ENCODE measurements at places on chromosomes 2 and 18. TPM values are rescaled to one million over a fixed set of nuclear protein-coding genes. Genes with fewer than 3 reads are reported as not detected.

Gene ARHGAP15
- polyA plus RNA-seq: 7.9 TPM

Gene SERPINB12
- not detected for polyA plus RNA-seq

DNA sequence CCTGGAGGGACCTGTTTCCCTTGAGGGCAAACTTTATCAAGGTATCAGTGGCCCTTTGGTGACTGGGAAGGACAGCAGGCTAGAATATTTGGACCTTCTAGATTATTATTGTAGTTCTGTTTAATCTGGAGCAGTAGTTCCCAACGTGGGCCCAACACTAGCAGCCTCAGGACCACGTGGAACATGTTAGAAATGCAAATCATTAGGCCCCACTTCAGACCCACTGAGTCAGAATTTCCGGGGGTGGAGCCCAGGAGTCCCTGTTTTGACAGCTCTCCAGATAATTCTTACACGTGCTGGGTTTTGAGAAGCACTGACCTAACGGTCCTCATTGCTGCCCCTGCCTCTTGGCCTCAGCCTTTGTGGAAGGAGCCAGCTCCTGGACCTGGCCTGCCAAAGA is 25.5 kb upstream of the DYNC2LI1 start:
- no peak for DNase-seq

GRCh38 chr2:85085563-85085962 is 47.6 kb upstream of the TCF7L1 start:
- DNase-seq: no peak

Gene RIT2
- not detected for polyA plus RNA-seq

Gene CELF4
- 0.15 TPM for polyA plus RNA-seq

Gene IFIH1
- polyA plus RNA-seq: 0.12 TPM

DNA sequence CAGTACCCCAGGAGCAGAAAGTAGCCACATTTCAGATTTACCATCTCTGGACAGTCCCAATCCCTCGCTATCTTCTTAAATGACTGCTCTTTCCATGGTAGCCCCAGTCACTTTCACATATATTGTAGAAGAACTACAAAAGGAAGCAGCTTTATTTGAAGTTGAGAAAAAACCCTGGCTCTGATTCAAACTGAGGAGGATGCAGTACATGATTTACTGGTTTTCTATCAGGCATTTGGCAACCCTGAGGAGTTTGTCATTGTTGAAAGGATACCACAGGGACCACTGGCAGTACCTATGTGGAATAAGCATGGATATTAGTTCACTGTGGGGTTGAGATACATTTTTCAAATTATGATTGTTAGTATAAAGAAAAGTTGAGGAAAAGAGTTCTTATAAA is 640.9 kb upstream of the SETBP1 start:
- DNase-seq: no peak

DNA sequence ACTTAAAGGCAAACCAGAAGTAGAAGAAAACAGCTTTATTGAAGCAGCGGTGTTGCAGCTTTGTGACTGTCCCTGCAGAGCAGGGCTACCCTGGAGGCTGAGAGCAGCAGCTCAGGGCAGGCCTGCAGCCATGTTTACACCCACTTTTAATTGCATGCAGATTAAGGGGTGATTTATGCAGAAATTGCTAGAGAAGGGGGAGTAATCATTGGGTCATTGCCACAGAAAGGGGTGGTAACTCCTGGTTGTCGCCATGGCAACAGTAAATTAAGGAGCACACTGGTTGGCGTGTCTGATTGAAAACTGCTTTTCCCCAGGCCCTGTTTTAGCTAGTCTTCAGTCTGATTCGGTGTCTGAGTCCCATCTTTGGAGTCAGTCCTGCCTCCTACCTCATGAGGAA is 195.4 kb upstream of the HDAC4 start:
- DNase-seq: no peak

DNA sequence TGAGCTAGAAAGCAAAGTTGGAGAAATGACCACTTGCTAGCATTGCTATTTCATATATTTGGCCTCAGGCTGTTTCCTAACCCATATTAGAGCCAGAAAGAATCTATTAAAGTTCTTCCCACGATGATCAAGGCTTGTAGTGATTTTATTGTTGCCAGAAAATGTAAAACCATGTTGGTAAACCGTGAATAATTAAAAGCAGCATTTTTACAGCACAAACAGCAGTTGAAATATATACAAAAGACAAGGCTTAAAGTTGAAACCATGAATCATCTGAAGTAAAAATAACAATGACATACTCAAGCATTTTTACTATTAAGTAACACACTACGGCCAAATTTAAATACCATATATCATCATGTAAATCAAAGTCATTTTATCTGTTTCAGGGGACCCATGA is 27.7 kb upstream of the DSC3 start:
- no peak for DNase-seq

Gene SLC23A3
- not detected for polyA plus RNA-seq

DNA sequence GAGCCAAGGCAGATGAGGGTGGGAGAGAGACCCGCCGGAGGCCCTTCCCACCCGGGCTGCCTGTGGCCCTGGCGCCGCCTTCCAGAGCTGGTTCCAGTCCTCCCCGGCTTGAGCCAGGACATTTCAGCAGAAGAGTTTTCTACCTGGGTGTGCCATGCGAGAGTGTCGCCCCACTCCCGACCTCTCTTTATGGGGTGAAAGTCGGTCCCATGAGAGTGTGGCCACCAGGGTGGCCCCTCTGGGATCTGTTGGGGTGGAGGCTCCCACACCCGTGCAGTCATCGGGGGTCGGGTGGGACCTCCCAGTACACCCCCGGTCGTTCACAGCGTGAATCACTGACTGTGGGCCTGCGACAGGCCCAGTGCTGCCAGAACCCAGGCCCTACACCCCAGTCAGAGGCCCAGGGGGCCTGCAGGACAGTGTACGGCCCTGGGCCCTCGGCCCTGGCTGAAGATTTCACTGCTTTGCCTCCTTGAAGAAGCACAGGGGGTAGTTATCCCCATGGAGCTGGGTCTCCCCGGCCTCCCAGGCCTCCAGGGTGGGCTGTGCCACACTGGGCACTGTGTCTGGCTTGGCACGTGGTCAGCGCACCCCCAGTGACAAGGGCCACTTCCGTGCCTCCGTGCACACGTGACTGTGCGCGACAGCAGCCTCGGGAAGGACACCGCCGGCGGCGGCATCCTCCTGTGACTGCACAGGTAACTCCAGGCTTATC is 5.9 kb downstream of the NFATC1 start:
- DNase-seq: no peak

GRCh38 chr2:98909317-98910211 is 26.5 kb downstream of the CRACDL start:
- no peak for DNase-seq

- no peak for DNase-seq
Observed at GRCh38 chr2:96143848-96144480, 1.3 kb downstream of the DUSP2 start.

DNA sequence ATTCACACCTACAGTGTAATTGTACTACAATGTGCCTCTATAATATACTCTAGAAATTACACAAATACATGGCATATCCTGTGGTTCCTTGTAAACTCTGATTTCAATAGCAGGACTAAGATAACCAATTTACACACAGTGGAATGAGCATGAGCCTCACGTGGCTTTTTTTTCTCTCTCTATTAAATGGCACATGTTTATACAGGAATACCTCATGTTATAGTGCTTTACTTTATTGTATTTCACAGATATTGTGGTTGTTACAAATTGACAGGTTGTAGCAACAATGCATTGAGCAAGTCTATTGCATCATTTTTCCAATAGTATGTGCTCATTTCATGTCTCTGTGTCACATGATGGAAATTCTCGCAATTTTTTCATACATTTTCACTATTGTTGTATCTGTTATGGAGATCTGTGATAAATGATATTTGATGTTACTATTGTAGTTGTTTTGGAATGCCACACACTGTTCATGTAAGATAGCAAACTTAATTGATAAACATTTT is 260.0 kb downstream of the FSIP2 start:
- DNase-seq: no peak

DNA sequence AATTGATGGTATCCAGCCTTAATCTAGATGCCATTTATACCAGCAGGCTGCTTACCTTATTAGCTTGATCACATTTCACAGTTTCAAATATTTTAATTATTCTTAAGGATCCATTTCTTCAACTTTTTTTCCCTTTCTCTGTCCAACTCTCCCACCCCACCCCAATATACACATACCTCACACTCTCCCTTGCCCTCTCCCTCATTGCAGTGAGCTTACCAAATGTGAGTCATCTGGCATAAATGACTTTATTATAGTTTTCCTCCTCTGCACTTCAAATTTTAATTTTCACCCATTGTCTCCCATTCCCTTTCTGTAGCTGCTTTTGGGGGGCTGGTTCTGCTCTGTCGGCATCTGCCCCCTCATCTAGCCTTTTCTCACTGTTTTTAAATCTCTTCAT is 12.9 kb downstream of the HTR2B start:
- DNase-seq: no peak

GRCh38 chr2:234163510-234164045 is 113.1 kb downstream of the SPP2 start:
- no peak for DNase-seq

Gene TMEM200C
- polyA plus RNA-seq: not detected

Gene MRO
- not detected for polyA plus RNA-seq

DNA sequence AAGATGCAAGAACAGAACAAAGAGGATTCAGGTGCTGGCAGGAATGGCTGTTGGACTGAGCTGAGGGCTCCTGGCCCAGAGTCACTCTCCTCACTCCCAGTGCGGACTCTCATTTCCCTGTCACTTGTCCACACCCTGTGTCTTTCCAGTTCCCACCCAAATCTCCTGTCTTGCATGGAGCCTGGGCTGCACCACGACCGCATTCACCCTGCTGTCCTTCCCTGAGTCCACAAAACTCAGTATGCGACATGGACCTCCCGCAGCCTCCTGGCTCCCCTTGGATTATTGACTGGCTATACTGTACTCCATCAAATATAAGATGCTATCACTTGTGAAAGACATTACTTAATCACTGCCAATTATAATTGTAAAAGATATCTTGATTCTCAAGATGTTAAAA is 2.5 kb upstream of the ITM2C start:
- no peak for DNase-seq

GRCh38 chr2:157055660-157056199 is 201.8 kb upstream of the GALNT5 start:
- no peak for DNase-seq

- DNase-seq: no peak
Observed at GRCh38 chr2:1591461-1591770, 152.9 kb downstream of the PXDN start.

- no peak for DNase-seq
Observed at GRCh38 chr2:181070836-181071200, 90.4 kb downstream of the UBE2E3 start.

- DNase-seq: no peak
Observed at GRCh38 chr2:182667315-182667695, 48.8 kb upstream of the DNAJC10 start.

- DNase-seq: peak; percentile 35
Observed at GRCh38 chr2:25226827-25227226, 58.4 kb upstream of the POMC start.

- peak; percentile 41 for DNase-seq
Observed at GRCh38 chr2:233051241-233052149, 8.6 kb upstream of the INPP5D start.

- no peak for DNase-seq
Observed at GRCh38 chr2:13818002-13818401, 814.5 kb upstream of the LRATD1 start.

- DNase-seq: no peak
Observed at GRCh38 chr2:82803307-82803706, 1655.8 kb downstream of the SUCLG1 start.

GRCh38 chr2:124161542-124161941 is 136.5 kb downstream of the CNTNAP5 start:
- no peak for DNase-seq

- no peak for DNase-seq
Observed at GRCh38 chr18:25798046-25798445, 292.4 kb downstream of the SS18 start.

Gene FAM110C
- not detected for polyA plus RNA-seq

DNA sequence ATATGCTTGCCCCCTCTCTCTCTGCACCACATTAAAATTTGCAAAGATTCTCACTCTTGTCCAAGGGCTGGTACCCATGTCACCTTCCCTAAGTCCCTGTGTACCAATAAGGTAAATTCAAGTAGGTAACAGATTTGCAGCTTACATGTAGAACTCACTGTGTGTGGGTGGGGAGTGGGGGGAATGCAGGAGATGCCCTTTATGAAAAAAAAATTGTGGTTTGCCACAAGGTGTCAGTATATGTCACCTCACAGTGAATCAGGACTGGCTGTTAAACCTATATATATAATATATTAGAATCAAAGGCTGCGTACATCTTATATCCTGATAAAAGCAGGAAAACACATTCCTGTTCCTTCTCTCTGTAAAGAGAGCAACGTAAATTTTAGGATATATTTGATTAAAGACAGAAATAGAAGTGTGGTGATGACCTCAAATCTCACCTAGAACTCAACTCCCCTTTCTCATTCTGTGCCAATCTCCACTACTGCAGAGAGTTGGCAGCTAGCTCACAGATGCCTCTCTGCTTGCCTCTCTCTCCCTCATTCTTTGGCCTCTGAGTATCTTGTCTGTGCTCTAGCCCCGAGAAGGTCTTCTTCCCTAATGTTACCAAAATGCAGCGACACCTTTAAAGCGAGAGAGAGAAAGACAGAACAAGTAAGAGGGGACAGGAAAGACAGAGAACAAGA is 536 bp downstream of the XDH start:
- DNase-seq: no peak

DNA sequence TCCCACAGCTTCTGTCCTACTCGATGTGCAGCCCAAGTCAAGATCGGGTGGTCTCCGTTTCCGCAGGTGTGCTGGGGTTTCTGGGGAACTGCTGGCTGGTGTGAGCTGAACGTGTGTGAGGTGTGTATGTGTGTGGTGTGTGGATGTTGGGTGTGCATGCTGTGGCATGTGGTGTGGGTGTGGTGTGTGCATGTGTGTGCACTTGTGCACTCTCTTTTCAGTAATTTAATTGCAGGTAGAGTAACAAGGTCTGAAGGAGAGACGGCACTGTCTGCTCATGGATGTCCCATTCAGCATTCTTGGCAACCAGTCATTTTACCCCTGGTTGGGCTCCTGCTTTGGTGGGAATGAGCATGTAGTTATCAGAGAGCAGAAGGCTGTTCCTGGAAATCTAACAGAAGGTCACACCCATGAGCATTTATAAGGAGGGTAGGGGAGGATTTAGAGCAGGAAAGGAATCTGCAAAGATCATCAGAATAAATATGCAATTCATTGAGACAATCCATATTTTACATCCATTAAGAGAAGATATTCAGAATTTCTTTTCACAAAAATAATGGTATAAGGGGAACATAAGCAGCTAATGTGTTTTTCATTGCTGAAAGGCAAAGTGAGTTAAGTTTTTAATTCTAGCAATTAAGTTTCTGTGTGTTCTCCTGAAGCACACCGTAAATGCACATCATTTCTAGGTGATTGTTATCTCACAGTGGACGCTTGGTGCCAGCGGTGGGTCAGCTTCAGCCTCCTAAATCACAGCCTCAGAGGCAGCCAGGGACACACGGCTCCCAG is 60.7 kb downstream of the ADI1 start:
- DNase-seq: no peak

- DNase-seq: no peak
Observed at GRCh38 chr18:65791719-65792118, 40.9 kb downstream of the CDH7 start.

- no peak for DNase-seq
Observed at GRCh38 chr2:150595803-150596470, 108.5 kb upstream of the RND3 start.

GRCh38 chr18:40120796-40121391 is 1834.1 kb upstream of the PIK3C3 start:
- no peak for DNase-seq

- DNase-seq: no peak
Observed at GRCh38 chr2:173199294-173199693, 123.6 kb downstream of the MAP3K20 start.

Gene DSC3
- polyA plus RNA-seq: 0.08 TPM

Gene LYPD6B
- polyA plus RNA-seq: not detected

Gene KLHL30
- not detected for polyA plus RNA-seq

Gene CACNB4
- polyA plus RNA-seq: 0.01 TPM

Gene CHRND
- not detected for polyA plus RNA-seq

Measured in K562 (cell line).